ENCODE measurements at places on chromosomes 5 and 9. TPM values are rescaled to one million over a fixed set of nuclear protein-coding genes. Genes with fewer than 3 reads are reported as not detected.
A peak's percentile ranks its signal among the peaks of the same experiment; 100 is the strongest.

DNA sequence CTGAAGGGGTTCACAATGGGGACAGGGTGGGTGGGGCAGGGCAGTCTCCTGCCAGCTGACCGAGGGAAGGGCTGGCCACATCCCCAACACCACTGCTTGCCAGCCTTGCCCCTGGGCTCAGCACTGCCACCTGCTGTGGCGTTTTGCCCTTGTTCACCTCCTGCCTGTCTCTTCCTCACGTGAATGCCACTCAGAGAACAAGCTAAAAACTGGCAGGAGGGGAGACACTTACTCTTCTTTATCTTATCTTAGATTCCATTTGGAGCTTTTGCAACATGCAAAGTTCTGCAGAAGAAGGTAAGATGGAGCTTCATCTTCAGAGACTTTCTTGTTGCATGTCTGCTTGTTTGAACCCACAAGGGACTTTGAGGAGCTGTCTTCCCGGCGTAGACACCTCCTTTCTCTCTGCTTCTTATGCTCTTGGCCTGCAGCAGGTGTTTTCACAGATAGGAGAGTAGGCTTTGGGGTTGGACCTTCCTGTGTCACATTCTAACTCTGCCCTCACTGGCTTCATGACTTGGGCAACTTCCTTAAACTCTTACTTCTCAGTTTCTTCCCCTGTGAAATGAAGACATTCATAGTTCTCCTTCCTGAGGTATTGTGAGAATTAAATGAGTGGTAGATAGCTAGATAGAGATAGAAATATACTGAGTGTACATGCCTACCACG is 4.1 kb downstream of the LRSAM1 start:
- no peak overlapping the region for H3K4me3 ChIP-seq
- no peaks in the 10 kb centered on the region for H3K27me3 ChIP-seq
- H3K36me3 ChIP-seq: peaks cover 12% of the 10 kb centered on the region
- DNase-seq: peak; percentile 10
- H3K4me1 ChIP-seq: peaks cover 6% of the 10 kb centered on the region

DNA sequence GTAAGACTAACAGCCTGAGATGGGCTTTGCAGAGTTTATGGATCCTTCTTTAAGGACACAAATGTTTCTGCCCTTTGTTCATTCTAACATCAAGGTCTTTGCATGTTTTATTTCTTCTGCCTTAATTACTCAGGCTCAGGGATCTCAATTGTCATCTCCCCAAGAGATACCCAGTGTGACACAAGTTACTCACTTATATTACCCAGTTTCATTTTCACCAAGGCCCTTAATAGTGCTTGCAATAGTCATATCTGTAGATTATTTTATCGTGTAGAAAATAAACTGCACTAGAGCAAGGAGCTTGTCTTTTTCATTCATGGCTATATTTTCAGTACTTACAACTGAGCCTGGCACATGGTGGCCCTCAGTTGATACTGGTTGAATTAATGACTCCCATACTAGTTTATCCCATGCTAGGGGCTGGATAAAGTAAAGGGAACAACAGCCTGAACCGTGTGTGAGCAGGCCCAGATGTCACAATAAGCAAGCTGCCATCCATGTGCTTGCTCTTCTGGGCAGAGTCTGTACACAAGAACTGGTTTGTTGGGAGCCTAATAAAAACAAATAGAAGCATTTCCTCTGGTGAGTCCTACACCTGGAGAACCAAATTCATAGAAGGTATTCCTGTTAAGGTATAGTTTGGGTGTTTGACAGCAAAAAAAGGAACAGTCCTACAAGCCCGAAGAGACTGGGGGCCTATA is 112.5 kb upstream of the CD180 start:
- no peak overlapping the region for H3K27ac ChIP-seq
- H3K4me1 ChIP-seq: peaks cover 31% of the 10 kb centered on the region
- no peaks in the 10 kb centered on the region for H3K27me3 ChIP-seq
- H3K36me3 ChIP-seq: no peaks in the 10 kb centered on the region

- DNase-seq: no peak
- H3K4me1 ChIP-seq: peaks cover 8% of the 10 kb centered on the region
- no peaks in the 10 kb centered on the region for H3K27me3 ChIP-seq
- H3K27ac ChIP-seq: no peak overlapping the region
- no peaks in the 10 kb centered on the region for H3K36me3 ChIP-seq
These were observed 5.7 kb downstream of the PHF2 start for GRCh38 chr9:93582115-93582514.

AFAP1L1 gene
- total RNA-seq: 73.2 TPM

GRCh38 chr5:107857785-107858184 is 187.0 kb upstream of the EFNA5 start:
- H3K4me1 ChIP-seq: no peaks in the 10 kb centered on the region
- H3K4me3 ChIP-seq: no peak overlapping the region
- no peak overlapping the region for H3K27ac ChIP-seq
- DNase-seq: no peak
- no peaks in the 10 kb centered on the region for H3K27me3 ChIP-seq

GRCh38 chr5:80078921-80079320 is 43.8 kb downstream of the THBS4 start:
- H3K4me3 ChIP-seq: no peak overlapping the region
- no peak overlapping the region for H3K27ac ChIP-seq
- no peaks in the 10 kb centered on the region for H3K27me3 ChIP-seq
- no peak for DNase-seq

Measured in endothelial cell of umbilical vein (primary cell).